ENCODE measurements at places on chromosomes 16 and 17.

GRCh38 chr16:9154567-9155410 is 63.3 kb downstream of the HAPSTR1 start:
- DNase-seq: no peak

DNA sequence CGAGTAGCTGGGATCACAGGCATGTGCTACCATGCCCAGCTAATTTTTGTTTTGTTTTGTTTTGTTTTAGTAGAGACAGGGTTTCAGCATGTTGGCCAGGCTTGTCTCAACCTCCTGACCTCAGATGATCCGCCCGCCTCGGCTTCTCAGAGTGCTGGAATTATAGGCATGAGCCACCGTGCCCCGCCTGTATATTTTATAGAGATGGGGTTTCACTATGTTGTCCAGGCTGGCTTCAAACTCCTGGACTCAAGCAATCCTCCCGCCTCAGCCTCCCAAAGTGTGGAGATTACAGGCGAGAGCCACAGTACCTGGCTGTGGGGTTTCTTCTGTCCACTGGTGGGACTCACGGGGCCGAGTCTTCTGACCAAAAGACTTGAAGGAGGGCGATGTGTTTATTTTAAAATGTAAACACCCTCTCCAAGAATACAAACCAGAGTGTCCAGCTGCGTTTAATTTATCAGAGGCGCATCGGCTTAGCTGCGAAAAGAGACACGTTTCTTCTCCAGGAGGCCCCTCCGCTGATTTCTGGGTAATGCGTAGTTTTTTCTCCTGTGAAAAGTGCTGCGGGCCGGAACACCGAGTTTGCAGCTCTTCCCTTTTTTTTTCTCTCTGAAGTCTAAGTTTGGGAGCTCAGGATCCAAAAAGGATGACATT is 86.9 kb upstream of the CIBAR2 start:
- DNase-seq: peak; percentile 67

DNA sequence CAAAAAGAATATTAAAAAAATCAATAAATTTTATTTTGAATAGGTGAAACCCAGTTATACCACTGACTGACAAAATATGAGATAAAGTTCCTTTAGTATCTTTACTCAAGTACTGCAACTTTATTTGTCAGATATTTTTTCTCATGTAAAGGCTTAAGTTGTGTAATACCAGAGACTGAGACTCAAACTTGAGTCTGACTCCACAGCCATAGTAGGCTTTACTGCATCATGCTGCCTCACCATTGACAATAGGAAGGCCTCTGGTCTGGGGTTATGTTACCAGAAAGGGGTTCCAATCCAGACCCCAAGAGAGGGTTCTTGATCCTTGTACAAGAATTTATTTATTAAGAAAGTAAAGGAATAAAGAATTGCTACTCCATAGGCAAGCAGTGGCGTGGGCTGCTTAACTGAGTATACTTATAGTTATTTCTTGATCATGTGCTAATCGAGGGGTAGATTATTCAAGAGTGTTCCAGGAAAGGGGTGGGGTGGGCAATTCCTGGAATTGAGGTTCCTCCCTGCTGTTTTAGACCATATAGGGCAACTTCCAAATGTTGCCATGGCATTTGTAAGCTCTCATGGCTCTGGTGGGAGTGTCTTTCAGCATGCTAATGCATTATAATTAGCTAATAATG is 187.4 kb upstream of the WSB1 start:
- no peak for DNase-seq

DNA sequence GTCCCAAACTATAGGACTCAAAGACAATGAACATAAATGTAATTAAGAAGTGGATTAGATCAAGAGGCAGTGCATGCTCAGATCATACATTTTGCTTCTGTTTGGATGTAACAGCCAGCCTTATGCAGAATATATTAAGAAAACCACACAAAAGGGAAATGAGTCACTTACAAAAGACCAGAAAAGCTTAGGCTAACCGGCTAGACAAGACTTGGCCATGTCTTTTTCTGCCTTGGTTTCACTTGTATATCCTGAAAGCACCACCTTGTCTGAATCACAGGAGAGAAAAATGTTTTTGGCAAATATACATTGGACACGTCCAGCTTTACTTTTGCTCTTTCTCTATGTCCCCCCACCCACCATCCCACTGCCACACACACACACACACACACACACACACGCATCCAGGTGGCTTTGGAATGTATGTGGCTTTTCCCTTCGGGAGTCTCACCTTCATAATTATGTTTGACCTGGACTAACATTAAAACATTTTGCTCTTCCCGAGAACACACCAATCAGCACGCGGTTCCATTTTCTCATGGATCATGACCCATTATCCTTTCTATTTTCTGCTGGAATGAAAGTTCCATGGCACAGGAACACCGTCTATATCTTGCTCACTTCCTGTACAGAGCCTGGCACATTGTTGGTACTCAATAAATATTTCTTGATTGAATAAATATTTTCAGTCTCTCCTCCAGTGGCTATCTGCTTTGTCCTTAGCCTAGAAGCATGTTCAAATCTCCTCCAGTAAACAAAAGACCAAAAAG is 64.6 kb downstream of the CDK5R1 start:
- peak; percentile 82 for DNase-seq

- DNase-seq: peak; percentile 80
These were observed 3.2 kb upstream of the TMEM88 start for GRCh38 chr17:7851438-7852261.

DNA sequence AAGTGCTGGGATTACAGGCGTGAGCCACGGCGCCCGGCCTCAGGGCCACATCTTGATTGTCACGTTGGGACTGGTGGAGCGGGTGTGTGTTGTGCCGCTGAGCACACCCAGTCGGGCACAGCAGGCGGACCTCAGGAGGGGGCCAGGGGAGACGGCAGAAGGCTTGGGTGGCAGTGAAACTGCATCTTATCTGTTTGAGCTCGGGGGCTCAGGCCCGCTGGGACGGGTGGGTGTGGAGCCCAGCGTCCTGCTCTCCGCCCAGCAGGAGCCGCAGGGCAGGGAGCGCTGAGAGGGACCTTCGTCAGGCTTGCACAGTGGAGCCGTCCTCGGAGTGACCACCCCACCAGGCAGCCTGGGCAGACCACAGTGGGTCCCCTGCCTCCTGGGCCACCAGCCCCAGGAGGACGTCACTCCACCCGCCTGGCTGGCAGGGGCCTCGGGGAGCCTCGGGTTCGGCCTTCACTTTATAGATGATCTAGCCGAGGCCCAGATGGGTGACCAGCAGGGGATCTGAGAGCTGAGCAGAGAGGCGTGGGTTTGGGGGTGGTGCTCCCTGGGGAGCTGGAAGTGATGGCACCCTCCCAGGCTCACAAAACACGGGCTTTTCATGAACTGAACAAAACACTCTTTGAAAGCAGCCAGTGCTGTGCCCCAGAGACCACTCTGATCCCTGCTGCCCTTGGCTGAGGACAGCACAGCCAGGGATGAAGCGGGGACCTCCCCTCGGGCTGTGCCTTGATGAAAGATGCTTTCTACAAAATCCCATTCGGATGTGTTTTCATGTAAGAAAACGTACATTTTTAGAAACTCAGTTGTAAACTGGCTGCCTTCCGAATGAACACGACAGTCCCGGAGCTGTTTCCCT is 181.1 kb downstream of the SEC14L1 start:
- peak; percentile 40 for DNase-seq

DNA sequence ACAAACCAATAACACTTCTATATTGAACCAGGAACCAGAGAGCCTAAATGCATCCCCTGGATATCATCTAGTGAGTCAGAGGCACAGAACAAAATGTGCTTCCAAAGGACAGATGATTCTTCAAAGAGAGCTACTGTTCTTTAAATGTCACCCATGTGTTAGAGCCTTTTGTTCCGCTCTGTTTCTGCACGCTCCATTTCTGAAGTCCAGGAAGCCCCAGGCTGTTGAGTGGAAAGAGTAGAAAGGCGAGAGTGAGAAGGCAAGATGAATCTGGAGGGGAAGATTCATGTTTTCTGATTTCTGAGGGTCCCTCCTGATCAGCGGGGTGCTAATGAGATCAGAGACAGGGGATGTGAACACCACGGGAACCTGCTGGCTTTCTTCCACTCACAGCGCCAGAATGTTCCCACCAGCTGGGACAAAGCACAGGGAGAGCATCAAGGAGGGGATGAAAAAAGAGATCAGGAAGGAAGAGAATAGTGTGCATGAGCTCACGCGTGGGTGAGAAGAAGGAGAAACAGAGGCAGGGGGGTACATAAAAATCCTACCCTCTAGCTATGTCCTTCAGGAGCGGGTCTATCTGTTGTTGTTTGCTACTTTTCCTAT is 559.9 kb upstream of the HSBP1 start:
- DNase-seq: no peak

DNA sequence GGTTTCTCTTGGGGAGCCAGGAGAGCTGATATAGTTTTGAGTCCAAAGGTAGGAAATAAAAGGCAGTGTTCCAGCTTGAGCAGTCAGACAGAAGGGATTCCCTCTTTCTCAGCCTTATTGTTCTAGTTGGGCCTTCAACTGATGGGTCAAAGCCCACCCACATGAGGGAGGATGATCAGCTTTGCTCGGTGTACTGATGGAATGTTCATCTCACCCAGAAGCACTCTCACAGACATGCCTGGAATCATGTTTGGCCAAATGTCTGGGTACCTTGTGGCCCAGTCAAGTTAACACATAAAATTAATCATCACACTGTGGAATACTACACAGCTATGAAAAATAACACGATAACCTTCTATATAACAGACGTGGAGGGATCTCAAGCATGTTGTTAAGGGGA is 23.1 kb upstream of the KCNG4 start:
- DNase-seq: no peak

GRCh38 chr16:24919536-24919935 is 73.8 kb downstream of the SLC5A11 start:
- DNase-seq: no peak

GRCh38 chr16:77555126-77555525 is 120.3 kb upstream of the ADAMTS18 start:
- DNase-seq: peak; percentile 45

GRCh38 chr16:12120217-12120981 is 143.9 kb downstream of the SNX29 start:
- peak; percentile 23 for DNase-seq

DNA sequence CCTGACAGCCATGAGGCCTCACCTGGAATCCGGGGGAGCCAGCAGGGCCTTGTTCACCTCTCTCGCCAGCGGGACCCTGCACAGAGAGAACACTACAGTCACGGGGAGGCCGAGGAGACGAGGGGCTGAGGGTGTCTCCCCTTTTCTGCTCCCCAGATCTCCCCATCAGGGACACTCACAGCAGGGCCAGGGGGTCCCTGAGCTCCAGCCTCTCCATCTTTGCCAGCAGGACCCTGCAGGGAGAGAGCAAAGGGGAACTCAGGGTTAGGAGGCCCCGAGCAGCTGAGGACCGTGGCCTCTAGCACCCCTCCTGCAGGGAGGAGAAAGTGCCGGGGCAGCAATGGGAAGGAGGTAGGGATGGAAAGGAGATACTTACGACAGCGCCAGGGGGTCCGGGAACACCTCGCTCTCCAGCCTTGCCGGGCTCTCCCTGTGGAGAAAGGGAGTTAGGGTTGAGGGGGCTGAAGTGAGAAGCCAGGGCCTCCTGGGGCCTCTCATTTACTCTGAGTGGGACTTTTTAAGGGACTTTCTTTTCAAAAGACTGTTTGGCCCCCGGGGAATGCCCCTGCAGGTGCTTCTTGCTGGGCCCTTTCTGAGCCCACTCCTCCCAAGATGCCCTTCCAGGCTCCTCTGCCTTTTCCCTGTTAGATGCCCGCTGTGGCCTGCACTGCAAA is 8.7 kb downstream of the COL1A1 start:
- DNase-seq: no peak

DNA sequence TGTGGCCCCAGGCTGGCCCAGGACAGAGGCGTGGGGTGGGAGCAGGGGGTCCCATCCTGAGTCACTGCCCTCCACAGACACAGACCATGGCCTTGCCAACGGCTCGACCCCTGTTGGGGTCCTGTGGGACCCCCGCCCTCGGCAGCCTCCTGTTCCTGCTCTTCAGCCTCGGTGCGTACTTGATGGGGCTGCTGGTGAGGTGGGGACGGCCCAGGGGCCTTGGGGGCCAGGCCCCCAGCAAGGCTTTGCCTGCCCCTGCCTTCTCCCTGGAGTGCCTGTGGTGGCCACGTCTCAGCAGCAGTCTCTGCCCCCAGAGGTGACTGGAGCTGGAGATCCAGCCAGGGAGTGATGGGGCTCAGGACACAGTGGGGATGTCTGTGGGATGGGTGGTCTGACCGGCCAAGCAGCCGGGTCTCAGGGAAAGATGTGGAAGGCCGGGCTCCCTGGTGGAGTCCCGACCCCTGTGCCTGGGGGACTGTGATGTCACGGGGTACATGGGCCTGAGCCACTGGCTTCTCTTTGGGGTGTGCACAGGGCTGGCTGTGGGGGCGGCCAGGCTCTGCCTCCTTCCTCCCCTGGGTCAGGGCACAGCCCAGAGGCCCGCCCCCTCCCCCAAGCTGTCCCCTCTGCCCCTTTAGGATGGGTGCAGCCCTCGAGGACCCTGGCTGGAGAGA is 2.2 kb downstream of the MSLN start:
- no peak for DNase-seq

DNA sequence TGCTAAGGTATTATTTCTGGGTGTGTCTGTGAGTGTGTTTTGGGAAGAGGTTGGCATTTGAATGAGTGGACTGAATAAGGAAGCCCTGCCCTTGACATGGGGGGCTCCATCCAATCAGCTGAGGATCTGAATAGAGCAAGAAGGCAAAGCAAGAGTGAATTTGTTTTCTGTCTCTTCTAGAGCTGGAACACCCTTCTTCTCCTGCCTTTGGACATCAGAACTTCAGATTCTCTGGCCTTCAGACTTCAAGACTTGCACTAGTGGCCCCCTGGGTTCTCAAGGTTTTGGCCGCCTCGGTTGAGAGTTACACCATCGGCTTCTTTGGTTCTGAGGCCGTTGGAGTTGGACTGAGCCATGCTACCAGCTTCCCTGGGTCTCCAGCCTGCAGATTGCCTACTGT is 448.6 kb downstream of the SHISA9 start:
- DNase-seq: no peak

DNA sequence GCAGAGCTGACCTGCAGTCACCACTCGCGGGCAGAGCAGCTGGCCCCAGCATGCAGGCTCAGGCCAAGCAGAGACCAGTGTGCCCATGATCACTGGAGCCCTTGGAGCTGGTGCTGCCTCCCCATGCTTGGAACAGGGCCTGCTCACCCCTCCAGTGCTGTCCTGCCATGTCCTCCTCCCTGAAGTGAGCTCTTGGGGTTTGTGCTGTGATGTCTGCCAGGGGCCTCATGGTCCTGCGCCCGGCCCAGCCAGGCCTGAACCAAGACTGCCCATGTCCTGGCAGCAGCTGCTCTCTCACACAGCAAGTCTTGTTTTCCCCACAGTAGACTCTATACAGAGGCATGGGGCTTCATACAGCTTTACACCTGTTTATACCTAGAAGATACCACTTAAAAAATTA is 24.6 kb downstream of the TMEM11 start:
- DNase-seq: no peak

GRCh38 chr16:1102921-1103635 is 7.0 kb upstream of the C1QTNF8 start:
- no peak for DNase-seq

GRCh38 chr17:38705803-38706504 is 881 bp downstream of the MLLT6 start:
- no peak for DNase-seq

Measured in iris pigment epithelial cell (primary cell).